Stimulated activated CD4-positive, alpha-beta T cell treated with anti-CD3 and anti-CD28 coated beads, Interleukin-1b, Interleukin-23, amount 100 ng/mL, for 1 hour (primary cell): ENCODE measurements at places on chromosomes 2 and 18.

- DNase-seq = no peak
Observed at GRCh38 chr2:119517433-119517832, 6.8 kb downstream of the SCTR start.

GRCh38 chr18:76514573-76514972 is 19.5 kb upstream of the ZNF516 start:
- no peak for DNase-seq

DNA sequence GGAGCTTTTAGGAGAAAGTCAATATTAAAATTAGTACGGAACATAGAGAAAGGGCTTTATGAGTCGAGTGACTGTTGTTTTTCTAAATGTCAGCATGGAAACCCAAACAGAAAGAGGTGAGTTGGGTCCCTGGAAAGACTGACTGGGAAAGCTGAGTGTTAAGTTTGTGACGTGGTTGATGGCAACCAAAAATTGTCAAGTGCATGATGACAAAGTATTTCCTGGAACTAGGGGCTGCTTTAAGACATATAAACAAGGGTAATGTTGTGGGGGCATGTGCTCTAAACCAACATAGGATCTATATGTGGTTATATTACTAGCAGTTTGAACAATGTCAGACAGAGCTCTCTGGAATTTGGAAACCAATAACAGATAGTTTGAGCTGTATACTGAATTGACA is 50.9 kb upstream of the GPD2 start:
- no peak for DNase-seq

- no peak for DNase-seq
Observed at GRCh38 chr2:164593959-164594358, 27.3 kb downstream of the GRB14 start.

- DNase-seq = no peak
Observed at GRCh38 chr2:235611756-235612155, 117.9 kb downstream of the AGAP1 start.

- DNase-seq = no peak
Observed at GRCh38 chr2:189662669-189663226, 1.5 kb downstream of the ASNSD1 start.

- DNase-seq = no peak
Observed at GRCh38 chr2:184305105-184305504, 293.2 kb upstream of the ZNF804A start.
